Frontal cortex (tissue), 4 donors: ENCODE measurements at places on chromosomes 13 and 19.
A peak's percentile ranks its signal among the peaks of the same experiment; 100 is the strongest.

- no peak for DNase-seq
Measured at GRCh38 chr13:27783111-27783510, 9.2 kb upstream of the GSX1 start.

DNA sequence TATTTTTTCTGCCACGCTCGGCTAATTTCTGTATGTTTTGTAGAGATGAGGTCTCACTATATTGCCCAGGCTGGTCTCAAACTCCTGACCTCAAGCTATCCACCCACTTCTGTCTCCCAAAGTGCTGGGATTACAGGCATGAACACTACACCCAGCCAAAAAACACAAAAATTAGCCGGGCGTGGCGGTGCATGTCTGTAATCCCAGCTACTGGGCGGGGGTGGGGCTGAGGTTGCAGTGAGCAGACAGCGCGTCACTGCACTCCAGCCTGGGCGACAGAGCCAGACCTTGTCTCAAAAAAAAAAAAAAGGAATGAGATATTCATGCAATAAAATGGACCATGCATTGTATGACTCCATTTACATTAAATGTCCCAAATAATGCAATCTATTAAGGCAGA lies 32.2 kb downstream of the VASP start:
- no peak for DNase-seq

- DNase-seq: peak; percentile 61
Measured at GRCh38 chr19:17703824-17704463, 15.3 kb upstream of the MAP1S start.

DNA sequence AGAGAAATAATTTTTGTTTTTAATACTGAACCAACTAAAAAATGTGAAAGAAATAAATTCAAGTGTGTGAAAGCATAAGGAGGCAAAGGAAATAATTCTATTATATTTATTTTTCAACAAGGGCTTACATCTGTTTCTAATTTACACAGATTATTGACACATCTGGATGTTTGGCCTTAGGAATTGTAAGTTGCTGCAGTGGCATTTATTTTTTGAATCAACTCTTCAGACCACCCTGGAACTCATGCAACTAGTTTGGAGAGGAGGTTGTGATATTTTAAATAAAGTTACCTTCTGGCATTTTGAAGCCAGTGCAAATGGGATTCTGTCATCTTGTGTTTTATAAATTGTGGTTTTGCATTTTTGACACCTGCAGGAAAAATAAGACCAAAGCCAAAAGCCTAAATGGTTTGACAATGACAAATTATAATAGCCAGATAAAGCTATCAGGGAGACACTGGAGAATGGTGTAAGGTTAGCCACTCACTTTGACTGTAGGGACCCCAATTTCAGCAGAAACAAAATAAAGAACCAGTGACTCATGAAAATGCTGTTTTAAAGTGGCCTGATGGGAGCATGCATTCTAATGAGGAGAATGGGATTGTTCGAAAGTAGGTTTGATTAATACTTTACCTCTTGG lies 192.9 kb downstream of the KLF5 start:
- DNase-seq: no peak

GRCh38 chr13:78576261-78576660 lies 27.1 kb downstream of the POU4F1 start:
- no peak for DNase-seq

DNA sequence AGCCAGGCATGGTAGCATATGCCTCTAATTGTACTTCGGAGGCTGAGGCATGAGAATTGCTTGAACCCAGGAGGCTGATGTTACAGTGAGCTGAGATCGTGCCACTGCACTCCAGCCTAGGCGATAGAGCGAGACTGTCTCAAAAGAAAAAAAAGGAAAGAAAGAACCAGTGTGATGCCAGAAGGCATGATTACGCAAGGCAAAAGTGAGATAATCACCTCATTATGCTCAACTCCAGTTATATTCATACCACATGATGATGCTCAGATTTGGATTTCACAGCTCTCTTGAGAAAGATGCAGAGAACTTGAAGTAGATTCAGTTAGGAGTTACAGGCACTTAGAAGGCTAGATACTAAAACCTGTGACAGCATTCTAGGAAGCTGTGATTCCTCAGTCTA lies 21.8 kb downstream of the RCBTB1 start:
- no peak for DNase-seq
